EL (cell line): ENCODE measurements at places on chromosomes 5 and 9.
A peak's percentile ranks its signal among the peaks of the same experiment; 100 is the strongest.

DNA sequence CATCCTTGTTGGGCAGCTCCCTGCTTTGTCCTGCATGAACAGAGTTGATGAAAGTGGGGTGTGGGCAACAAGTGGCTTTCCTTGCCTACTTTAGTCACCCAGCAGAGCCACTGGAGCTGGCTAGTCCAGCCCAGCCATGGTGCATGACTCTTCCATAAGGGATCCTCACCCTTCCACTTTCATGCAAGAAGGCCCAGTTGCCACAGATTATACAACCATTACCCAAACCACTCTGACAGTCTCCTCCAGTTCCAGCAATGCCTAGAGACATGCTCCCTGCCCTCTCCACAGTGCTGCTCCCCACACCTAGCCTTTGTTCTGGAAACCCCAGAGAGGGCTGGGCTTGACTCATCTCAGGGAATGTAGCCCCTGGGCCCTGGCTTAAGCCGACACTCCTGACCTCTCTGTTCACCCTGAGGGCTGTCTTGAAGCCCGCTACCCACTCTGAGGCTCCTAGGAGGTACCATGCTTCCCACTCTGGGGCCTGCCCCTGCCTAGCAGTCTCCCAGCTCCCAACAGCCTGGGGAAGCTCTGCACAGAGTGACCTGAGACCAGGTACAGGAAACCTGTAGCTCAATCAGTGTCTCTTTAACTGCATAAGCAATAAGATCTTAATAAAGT is 3.9 kb downstream of the SLC35A4 start:
- DNase-seq, result no peak

GRCh38 chr5:37494756-37495155 is 115.6 kb downstream of the WDR70 start:
- DNase-seq, result peak; percentile 51

DNA sequence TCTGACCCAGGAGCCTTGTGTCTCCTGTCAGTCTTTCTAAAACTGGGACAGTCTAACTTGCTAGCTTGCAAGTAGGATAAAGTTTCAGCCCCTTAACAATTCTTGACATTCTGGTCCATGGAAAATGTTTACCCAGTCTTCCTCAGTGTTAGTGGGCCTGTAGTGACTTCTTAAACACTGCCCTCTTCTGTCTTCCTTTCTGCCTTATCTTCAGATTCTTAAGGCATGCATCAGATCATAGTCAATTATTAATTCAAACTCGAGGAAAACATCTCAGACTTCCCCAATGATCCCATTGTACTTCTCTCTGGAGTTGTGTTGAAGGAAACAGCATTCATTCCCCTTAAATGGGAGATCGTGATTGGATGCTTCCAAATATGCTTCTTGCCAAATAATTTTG is 1199.8 kb downstream of the DTWD2 start:
- peak; percentile 16 for DNase-seq

- no peak for DNase-seq
Observed at GRCh38 chr9:28887188-28887884, 1314.1 kb upstream of the C9orf72 start.

DNA sequence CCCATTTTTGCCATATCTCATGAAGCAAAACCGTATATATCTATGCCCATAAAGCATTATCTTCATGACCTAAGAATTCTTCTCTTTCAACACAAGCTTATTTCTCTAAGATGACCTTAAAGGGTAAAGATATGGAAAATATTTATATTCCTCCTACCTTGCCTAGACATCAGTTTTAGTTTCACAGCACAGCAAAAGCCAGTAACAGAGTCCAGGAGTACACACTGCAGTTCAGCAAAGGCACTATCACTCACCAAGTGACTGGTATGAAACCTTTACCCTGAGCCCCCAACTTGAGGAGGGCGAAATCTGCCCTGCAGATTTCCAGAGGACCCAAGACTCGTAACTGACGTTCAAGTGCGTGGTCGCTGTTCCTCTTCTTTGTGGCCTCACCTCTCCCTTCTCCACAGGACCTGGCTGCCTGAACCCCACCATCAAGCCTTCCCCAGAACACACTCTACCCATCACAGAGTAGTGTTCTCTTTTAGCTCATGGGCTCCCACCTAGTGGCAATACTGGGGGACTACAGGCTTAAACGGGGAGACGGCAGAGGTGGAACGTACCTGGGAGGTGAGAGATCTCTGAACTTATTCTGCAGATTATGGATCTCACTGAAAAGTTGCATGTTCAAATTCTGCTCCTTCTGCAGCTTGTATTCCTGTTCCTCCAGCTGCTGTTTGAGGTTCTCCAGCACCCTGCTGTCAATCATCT is 141.0 kb downstream of the CDK5RAP2 start:
- peak; percentile 21 for DNase-seq

DNA sequence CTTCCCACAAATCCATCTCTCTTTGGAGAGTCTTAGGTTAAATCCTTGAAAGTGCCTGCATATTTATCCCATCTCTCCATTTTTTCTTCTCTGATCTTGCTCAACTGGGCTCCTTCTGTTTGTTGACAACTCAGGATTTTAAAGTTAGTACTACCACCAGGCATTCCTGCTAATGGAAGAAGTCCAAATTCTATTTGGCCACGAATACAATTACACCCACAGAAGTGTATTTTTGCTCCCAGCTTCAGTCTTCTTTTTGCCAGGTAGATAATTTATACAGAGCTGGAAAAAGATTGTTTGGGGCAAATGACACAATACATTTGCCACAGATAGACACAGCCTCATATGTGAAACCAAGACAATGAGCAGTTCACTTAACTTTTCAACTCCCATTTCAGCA is 74.8 kb downstream of the CETN3 start:
- no peak for DNase-seq

- DNase-seq, result no peak
Observed at GRCh38 chr5:115963566-115963965, 1.3 kb downstream of the LVRN start.

- DNase-seq, result no peak
Observed at GRCh38 chr5:651296-652022, 39.3 kb downstream of the CEP72 start.

DNA sequence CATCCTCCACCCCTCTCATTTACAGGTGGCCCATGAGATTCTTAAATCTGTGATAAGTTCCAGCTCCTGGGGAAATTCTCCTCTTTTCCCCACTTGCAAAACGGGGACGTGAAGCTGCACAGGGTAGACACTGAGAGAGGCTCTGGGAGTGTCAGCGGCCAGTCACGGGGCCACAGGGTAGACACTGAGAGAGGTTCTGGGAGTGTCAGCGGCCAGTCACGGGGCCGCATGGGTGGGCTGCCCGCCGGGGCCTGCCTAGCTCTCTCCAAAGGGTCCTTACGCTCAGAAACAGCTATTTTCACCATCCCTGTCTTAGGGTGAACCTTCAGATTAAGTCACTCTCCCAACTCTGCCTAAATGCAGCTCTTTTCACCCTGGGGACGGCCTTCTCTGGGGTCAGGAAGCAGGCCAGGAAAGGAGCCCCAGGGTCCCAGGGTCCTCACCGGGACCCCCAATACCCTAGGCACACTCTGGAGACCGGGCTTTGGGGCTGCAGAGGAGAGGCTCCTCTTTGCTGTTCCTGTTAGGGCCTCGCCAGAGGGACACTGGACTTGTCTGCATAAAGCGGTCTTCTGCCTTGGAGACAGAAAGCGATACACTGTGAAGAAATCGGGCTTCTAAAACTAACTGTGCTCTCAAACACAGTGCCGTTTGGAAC is 1.5 kb downstream of the FAM78A start:
- no peak for DNase-seq

GRCh38 chr9:131831380-131832165 is 91.7 kb upstream of the RAPGEF1 start:
- DNase-seq, result no peak

DNA sequence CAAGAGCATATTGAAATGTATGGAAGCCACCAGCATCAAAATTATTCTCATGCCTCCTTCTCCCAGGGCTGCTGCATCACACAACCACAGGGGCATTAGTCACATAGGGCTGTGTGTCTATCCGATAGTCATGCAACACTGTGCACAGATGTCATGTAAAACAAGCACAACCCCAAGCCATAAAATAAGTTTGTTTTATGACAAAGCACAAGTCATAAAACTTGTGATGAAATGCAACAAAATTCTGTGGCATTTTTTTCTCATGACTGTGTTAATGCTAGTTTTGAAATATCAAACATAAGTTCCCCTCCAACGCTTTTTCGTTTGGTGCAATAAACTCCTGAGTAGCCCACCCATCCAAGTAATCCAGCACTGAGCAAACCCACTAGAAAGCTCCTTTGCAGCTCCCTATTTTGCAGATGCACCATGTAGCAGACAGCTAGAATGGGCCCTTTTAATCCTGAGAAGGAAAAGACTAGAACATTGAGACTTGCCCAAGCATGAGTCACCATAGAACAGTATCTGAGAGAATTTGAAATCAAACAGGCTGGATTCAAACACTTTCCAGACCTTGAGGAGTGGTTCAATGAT is 93.3 kb upstream of the ZNF366 start:
- peak; percentile 98 for DNase-seq

DNA sequence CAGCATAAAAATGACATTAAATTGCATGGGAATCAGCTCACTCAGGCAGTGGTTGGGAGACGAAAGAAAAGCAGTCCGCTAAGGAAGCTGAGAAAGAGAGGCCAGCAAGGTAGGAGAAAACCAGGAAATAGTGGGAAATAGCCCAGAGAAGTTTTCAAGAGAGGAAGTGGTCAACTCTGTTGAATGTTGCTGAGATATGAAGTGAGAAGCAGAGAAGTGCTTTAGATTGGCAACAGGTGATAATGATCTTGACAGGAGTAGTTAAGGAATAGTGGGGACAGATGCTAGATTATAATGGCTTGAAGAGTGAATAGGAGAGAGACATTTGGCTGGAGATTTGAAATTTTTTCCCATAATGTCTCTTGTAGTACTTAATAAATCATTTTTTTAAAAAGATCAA is 30.8 kb downstream of the CNTRL start:
- no peak for DNase-seq

GRCh38 chr9:16680975-16681651 is 189.4 kb downstream of the BNC2 start:
- peak; percentile 22 for DNase-seq

DNA sequence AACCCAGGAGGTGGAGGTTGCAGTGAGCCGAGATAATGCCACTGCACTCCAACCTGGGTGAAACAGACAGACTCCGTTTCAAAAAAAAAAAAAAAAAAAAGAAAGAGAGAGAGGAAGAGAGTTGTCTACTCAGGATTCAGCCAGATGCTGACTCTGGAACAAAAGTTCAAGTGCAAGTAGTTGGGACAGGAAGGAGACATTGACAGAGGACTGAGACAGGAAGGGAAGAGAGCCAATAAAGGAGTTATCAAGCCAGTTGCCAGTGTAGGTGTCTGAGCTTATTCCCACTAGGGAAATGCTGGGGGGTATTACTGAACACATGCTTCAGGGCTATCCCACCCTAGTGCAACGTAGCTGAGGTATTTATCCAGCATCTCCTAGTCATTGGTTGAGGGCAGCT is 147.7 kb upstream of the SLC1A3 start:
- DNase-seq, result no peak

DNA sequence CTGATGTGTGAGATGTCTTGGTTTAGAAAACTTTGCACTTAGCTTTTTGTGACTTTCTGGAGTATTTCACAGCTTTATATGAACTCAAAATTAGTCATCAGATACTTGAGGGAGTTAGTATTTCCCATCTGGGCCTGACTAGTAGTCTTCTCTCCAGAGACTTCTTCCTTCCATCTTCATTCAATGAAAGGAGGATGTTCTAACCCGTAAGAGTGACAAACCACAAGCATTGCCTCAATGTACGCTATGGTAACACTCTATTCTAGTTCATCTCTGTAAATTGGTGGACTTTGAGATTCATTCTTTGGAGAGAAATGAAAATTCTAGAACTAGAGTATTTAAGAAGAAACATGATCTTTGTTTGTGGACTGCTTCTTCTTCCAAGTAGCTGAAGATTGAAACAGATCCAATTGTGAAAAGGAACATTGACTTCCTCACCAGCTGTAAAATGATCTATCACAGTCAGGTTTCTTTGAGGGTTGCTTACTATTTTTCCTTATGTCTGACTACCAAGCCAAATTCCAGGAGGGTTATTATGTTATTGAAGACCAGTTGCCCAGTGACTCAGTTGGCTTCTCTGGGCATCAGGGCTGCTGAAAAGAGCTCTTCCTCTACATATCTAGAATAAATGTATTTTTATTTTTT is 157.6 kb downstream of the SLC12A2 start:
- DNase-seq, result no peak

DNA sequence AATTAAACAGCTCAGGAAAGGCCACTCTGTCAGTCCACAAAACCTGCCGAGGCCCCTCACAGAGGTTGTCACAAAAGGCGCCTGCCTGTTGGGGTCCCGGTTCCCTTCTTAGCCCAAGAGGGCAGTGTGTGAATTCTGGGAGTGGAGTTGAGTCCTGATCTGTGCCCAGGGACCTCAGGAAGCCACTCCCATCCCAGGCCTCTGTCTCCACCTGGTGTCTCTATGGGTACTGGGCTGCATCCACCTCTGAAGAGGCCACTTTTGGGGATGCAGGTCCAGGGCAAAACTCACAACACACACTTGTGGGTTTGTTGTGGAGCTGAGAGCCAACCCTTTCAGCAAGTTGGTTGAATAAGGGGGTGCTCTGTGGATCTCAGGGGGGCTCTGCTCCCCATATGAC is 74.3 kb upstream of the STXBP1 start:
- DNase-seq, result peak; percentile 32

GRCh38 chr9:72649127-72649442 is 127.7 kb downstream of the TMC1 start:
- no peak for DNase-seq

DNA sequence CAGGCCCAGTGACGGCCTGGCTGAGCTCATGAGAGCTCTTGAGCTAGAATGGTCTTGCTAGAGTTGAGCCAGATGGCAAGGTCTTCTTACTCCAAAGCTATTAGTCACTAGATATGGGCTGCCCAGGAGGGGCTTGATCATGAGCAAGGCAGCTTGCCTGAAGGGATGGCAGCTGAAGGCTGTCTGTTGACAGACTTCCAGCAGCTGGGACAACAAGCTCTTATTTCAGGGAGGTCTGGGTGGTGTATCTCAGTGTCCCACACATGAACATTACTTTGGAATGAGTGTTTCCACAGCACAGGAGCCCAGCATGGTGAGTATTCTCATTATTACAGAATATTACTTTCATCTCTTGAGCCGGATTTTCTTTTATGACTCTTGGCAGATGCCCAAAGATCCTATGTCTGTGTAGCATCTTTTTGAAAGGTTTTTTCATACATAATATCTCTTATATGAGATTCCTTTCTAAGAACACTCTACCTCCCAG is 414.1 kb downstream of the ARHGEF28 start:
- DNase-seq, result peak; percentile 98
